Nucleus accumbens (tissue), 56 donors: ENCODE measurements at places on chromosomes 7 and 10.
A peak's percentile ranks its signal among the peaks of the same experiment; 100 is the strongest.

- peak; percentile 12 for DNase-seq
Observed at GRCh38 chr7:86964973-86965726, 94.3 kb downstream of the ELAPOR2 start.

DNA sequence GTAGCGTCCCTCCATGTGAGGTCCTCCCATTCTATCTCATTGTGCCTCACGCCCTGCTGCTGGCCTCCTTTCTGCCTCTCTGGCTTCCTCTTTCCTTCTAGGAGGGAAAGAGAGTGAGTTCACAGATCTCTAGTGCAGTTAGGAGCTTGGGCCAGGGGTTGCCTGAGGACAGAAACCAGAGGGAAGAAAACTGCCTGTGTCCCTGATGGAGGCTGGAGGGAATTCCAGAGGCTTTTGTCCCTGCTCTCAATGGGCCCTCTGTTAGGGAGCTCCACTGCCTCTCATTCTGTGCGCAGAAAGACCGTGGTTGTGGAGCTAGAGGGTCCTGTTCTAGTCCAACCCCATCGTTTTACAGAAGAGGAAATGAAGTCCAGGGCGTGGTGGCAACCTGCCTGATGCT is 4.6 kb downstream of the MARVELD1 start:
- peak; percentile 20 for DNase-seq

DNA sequence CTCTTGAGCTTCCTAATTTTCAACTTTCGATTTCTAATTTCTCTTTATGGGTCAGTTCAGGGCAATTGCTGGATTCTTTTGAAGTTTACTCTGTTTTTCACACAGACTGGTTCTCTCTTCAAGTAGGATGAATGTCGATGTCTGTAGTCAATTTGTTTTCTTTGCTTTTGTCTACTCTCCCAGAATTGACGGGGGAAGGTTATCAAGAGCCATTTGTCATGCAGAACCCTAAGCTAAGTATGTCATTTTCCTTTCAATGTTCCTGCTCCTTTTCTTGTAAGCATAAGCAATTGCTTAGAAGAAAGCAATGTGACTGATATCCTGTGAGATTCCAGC is 53.7 kb downstream of the SLC39A12 start:
- no peak for DNase-seq

DNA sequence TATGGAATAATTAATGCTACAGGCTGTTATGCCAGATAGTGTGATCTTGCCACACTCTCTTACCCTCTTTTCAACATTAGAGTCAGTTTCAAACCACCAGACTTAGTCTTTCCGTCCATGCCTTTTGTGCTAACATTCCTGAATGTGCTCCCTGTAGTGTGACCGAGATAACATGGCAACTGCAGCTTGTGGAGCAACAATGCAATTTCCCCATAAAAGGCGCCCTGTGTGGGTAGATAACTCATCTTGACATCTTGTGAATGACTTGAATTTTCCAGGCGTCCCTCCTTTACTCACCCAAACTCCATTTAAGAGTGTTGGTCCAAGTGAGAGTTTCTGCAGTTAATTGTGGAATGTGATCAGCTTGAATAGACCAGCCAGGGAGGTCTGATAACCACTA is 99.6 kb downstream of the DNAH11 start:
- DNase-seq: no peak

DNA sequence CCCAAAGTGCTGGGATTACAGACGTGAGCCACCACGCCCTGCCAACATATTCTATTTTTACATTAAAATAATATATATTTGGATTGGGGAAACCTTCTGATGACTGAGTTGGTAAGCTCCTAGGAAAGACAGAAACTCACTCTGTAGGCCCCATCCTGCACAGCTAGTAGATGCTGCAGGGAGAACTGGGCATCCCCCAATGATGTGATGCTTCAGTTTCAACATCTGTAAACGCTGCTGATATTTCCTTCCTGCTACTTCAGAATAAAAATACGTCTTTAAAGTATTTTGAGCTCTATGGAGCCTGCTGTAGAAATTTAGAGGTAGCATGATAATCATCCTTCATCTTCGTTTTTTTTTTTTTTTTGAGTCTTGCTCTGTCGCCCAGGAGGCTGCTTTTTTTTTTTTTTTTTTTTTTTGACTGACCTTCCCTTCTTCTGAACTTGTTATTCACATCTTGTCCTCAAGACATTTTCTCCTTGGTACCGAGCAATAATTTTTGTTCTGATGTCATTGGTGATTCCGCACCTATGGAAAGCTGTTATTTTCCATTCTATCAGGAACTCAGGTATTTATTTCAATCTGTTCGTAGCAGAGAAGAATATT is 21.8 kb upstream of the INPP5F start:
- no peak for DNase-seq

- DNase-seq: no peak
Observed at GRCh38 chr7:136133551-136133950, 156.4 kb upstream of the MTPN start.

DNA sequence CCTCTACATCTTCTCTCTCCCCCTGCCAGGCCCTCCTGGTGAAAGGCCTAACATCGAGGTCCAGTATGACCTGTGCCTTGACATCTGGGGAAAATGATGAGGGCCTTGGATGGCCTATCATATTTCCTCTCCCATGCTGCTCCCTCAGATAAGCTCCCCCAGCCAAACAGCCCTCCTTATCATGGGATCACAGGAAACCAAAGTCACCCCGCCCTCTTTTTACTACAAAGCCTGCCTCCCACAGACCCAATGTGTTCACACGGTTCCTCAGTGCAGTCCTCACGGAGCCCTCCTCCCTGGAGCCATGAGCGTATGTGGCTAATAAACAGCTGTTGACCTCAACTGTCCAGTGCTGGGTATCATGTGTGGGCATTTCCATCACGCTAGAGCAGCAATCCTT is 32.0 kb downstream of the C10orf90 start:
- no peak for DNase-seq

- DNase-seq: no peak
Observed at GRCh38 chr10:543862-544822, 145.3 kb downstream of the DIP2C start.

- DNase-seq: no peak
Observed at GRCh38 chr7:12207046-12207445, 4.0 kb upstream of the TMEM106B start.

DNA sequence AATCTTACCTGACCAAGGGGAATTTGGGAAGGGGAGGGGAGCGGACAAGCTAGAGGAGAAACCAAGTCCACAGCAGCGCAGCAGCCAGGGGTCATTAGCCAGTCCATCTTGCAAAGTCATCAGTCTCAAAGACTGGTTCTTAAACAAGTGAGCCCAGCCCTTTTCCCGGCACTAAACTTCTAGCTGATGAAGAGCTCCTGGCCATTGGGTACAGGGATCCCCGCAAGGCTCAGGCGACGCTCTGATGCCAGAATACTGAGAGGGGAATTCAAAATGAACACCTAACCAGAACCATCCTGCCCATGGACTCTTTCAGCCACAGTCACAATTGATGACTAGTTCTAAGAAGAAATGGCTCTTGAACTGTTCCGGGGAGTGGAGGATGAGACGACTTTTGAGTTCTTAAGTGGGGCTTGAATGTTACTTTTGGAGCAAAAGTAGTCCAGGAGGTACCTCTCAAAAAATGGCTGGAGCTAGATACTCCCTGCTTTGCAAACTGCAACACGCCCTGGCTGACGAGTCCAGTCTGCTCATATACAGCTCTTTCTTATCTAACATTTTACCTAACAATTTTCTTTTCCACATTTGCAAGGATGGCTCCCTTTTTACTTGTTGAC is 2.5 kb upstream of the TWIST1 start:
- DNase-seq: no peak
